Activated T-cell treated with anti-CD3 and anti-CD28 coated beads for 4 hours (primary cell): ENCODE measurements at places on chromosomes 6 and 20.

- DNase-seq = no peak
Observed at GRCh38 chr6:162371121-162371520, 356.4 kb downstream of the PRKN start.

DNA sequence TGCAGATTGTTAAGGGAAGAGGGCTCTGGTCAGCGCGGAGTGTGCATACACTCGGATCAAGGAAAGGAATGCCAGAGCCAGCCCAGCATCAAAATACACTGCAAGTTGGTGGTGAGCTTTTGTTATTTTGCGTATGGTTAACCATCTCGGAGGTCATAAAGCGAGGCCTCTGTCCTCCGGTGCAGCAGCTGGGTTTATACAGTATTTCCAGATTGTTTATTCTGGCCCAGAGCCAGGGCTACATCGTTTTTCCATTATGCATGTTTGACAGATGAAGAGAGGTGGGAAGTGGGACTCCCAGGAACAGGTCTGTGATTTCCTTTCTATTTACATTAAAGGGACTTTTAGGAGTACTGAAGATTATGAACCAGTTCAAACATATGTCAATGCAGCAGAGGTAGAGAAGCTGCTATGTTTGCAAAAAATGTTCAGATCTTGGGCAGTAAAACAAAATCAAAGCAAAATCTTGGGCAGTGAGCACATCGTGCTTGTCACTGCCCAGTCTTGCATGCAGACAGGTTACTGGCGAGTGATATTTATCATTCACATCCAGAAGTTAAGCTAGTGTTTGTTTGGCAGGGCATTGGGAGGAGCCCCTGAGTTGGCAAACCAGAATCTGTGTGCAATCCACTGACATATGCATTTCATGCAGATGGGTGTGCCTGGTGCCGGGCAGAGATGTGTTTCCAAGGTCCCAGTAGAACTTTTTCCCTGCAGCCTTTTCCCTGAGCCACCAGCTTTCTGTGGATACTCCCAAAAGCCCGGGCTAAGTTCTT lies 256.3 kb upstream of the TAB2 start:
- no peak for DNase-seq

GRCh38 chr6:26183581-26184366 lies 96.5 kb downstream of the HFE start:
- DNase-seq = no peak

- DNase-seq = no peak
Observed at GRCh38 chr6:111738631-111739030, 133.0 kb upstream of the TRAF3IP2 start.

DNA sequence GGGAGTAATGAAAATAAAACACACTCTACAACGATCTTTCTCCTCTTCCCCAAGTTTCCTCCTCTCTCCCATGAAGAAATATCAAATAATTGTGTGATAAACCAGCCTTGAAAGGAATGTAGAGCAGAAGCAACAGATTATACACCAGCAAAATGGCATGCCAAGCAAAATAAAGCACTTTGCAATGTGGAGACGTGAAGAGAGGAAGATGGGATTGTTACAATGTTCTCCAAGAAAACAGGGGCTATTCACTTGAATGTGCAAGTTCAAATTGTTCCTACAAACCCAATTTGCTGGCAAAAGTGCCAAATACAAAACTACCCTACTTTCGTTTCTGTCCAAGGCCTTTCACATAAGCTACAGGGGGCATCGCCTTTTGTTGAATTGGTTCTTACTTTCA lies 185.1 kb downstream of the PDE7B start:
- DNase-seq = no peak

DNA sequence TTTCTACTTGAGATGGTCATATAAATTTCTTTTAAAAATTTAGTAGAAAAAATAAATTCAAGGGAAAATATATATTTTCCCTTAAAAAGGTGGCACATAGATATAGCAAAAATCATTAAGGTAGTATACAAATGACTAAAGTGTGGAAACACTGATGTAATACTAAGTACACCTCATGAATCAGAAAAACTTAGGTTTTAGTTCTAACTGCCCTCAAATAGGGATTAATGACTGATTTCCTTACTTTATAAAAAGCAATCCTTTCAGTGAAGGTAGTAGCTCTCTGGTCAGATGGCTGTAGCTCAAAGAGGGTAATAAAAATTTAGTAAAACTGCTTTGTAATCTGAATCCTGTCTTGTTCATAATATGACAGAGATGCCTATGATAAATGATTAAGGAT lies 63.5 kb downstream of the FYN start:
- no peak for DNase-seq

DNA sequence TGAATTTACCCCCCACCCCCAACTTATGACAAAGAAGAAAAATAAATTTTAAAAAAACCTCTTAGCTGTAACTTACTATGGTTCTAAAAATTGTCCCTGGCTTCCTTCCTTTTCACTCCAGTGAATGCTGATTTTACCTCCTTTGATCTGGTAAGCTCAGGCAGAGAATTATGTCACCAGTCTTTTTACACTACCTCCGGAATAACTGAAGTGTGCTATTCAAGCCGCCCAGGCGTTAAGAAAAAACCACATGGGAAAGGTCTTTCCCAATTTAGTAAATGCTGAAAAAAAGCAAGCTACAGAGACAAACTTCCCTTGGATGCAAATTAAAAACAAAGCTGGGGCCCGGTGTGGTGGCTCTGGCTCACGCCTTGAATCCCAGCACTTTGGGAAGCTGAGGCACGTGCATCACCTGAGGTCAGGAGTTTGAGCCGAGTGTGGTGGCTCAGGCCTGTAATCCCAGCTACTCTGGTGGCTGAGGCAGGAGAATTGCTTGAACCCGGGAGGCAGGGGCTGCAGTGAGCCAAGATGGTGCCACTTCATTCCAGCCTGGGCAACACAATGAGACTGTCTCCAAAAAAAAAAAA lies 12.4 kb downstream of the SNX5 start:
- no peak for DNase-seq

DNA sequence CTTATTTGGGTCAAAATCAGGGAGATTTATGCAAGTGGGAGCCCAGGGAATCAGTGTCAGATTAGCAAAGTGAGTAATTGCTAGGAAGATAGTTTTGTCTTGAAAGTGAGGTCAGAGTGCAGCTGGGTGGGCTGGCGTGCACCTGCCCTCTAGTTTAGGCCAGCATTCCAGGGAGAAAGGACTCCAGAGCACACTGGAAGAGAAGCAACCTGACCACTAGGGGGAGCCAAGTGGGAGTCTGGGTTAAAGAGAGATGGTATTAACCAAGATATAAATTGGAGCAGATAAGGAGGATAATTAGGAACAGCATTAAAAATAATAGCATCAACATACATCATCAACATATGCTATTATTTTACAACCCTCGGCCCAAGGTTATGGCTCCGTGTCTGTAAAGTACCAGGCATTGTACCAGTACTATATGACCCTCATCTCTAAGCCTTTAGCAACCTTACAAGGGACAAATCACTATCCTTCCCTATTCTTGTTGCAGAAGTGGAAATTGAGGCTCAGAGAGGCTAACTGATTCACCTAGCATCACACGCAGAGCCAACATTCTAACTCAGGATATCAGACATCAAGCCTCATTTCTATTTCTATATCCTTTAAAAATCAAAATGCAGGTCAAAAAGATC lies 57.8 kb downstream of the SLC2A10 start:
- no peak for DNase-seq

GRCh38 chr20:23305098-23305497 lies 45.5 kb upstream of the NXT1 start:
- DNase-seq = no peak

GRCh38 chr6:145025488-145025887 lies 709.8 kb downstream of the EPM2A start:
- no peak for DNase-seq

DNA sequence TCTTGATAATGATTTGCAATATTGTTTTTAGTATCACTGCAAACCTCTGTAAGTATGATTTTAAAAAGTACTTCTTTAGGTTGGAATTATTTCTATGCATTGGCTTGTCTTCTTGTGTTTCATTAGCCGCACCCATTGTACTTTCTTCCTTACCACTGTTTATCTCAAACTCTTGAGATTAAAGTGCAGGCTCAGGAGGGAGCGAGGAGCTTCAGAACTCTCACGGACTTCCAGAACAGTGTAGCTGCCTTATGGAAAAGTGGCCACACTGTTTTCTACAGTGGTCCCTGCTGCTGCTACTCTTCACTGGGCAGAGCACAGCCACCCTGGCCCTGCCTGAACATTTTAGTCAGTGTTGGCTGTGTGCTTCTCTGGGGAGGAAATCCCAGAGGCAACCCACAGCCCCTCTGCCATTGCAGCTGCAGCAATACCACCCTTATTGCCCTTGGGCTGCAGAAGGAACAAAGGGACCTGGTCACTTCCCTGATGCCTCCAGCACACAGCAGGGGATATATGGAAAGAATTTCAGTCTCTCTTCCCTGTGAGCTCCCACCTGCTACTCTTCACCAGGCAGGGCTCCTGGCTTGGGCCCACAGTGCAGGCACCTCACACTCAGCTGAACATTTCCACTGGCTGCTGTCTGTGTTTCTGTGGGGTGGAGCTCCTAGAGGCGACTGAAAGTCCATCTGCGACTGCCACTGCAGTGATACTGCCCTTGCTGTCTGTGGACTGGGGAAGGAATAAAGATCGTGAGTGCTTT lies 91.7 kb upstream of the MAP3K4 start:
- DNase-seq = no peak

- DNase-seq = no peak
Observed at GRCh38 chr6:13277231-13277630, 51.1 kb downstream of the TBC1D7 start.
